ENCODE measurements at places on chromosomes 6 and 20. TPM values are rescaled to one million over a fixed set of nuclear protein-coding genes. Genes with fewer than 3 reads are reported as not detected.

Gene LPA
- total RNA-seq: not detected

Gene KHDRBS2
- total RNA-seq: not detected

Gene PRDM1
- 2.5 TPM for total RNA-seq

Gene RHAG
- 0.42 TPM for total RNA-seq

Gene HNF4A
- 0.63 TPM for total RNA-seq

Gene KCNQ2
- total RNA-seq: 0.11 TPM

Gene ACSS1
- 75.3 TPM for total RNA-seq

- H3K36me3 ChIP-seq: no peaks in the 10 kb centered on the region
- H3K4me1 ChIP-seq: peaks cover 33% of the 10 kb centered on the region
- no peaks in the 10 kb centered on the region for H3K27me3 ChIP-seq
Measured at GRCh38 chr20:50226093-50226974, 35.7 kb downstream of the CEBPB start.

- H3K36me3 ChIP-seq: no peaks in the 10 kb centered on the region
- H3K4me1 ChIP-seq: peaks cover 48% of the 10 kb centered on the region
- no peaks in the 10 kb centered on the region for H3K27me3 ChIP-seq
- no peak for DNase-seq
- H3K27ac ChIP-seq: peak overlapping the region; percentile 91
Measured at GRCh38 chr20:10433014-10433622, 904 bp downstream of the MKKS start.

DNA sequence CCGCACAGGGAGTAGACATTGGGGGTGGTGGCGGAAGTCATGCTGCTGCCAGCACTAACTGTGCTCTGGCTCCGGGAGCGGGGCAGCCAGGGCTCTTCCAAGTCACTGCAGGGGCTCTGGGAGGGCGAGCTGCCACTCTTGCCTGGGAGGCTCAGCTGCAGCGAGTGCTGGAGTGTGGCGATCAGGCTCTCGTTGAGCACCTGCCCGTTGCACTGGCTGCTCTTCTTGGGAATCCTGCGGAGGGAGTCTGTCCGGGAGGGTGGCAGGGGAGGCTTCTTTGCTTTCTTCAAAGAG is 28.0 kb downstream of the HEBP2 start:
- H3K27ac ChIP-seq: no peak overlapping the region
- peaks cover 21% of the 10 kb centered on the region for H3K4me1 ChIP-seq
- H3K36me3 ChIP-seq: peaks cover 17% of the 10 kb centered on the region
- no peak overlapping the region for H3K4me3 ChIP-seq

GRCh38 chr6:160132776-160133338 is 11.2 kb downstream of the SLC22A1 start:
- no peak for DNase-seq
- H3K27me3 ChIP-seq: no peaks in the 10 kb centered on the region

GRCh38 chr20:57092900-57093530 is 173.4 kb downstream of the BMP7 start:
- H3K36me3 ChIP-seq: no peaks in the 10 kb centered on the region
- H3K4me1 ChIP-seq: no peaks in the 10 kb centered on the region
- no peak for DNase-seq
- H3K27me3 ChIP-seq: no peaks in the 10 kb centered on the region
- H3K27ac ChIP-seq: no peak overlapping the region
- H3K4me3 ChIP-seq: no peak overlapping the region

GRCh38 chr20:33820362-33820761 is 9.2 kb downstream of the CHMP4B start:
- peaks cover 83% of the 10 kb centered on the region for H3K4me1 ChIP-seq
- no peak for DNase-seq

DNA sequence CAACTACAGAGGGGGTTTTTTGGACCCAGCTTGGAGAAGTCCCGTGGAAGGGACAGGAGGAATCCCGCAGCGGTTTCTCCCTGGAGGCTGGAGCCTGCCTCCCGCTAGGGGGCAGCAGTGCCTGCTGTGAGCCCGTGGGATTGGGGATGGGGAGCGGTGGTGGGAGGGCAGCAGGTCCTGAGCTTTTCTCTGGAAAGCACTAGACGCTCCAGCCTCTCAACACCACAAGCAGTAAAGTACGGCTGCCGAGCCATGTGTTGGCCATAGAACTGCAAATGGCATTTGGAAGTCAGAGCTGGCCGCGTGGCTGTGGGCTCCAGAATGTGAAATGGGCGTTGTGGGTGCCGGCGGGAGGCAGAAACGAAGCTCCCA is 47.8 kb downstream of the GMPR start:
- no peaks in the 10 kb centered on the region for H3K27me3 ChIP-seq
- H3K4me3 ChIP-seq: no peak overlapping the region
- no peaks in the 10 kb centered on the region for H3K4me1 ChIP-seq

DNA sequence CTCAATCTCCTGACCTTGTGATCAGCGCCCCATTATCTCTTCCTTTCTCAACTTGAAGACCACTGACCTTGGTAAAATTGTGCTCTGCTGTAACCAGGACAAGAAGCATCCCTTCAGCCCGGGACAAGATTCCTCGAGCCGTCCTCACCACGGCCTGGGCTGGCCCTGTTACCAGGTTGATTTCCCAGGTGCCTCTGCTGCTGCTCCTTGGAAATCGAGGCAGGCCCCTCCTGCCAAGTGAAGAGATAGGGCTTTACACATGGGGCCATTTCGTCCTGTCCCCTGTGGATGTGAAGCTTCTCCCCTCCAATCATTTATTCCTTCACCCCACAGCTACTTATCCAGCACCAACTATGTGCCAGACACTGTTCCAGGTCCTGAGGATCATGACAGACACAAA is 21.5 kb downstream of the RAB44 start:
- H3K27ac ChIP-seq: no peak overlapping the region
- DNase-seq: no peak
- no peaks in the 10 kb centered on the region for H3K36me3 ChIP-seq
- H3K4me1 ChIP-seq: no peaks in the 10 kb centered on the region

GRCh38 chr6:87049779-87050178 is 45.1 kb downstream of the CGA start:
- no peak for DNase-seq
- H3K36me3 ChIP-seq: no peaks in the 10 kb centered on the region
- no peaks in the 10 kb centered on the region for H3K4me1 ChIP-seq
- H3K4me3 ChIP-seq: no peak overlapping the region

DNA sequence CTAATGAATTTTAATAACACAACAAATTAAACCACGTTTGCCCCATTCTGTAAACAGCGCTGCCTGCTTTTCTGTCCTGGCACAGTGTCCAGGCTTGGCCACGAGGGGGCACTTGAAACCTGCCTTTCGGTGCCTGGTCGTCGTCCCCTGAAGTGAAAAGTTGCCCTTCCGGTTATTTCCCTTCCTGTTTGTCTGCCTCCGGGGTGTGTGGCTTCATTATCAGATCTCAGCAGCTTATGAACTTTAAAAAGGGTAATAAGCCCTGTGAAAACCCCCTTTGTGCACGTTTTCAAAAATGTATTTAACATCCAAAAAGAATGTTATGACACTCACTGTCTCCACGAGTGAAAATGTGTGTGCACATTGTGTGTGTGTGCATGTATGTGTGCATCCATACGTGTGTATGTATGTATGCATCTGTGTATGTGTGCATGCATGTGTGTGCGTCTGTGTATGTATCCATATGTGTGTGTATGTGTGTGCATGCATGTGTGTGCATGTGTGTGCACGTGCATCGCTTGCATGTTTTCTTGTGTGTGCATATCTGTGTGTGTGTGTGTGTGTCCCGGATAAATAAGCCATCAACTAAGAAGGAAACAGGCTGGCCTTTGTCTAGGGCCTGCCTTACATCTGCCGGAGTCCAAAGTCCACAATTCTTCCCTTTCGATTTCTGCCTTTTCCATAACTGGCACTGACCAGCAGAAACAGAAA is 358.4 kb downstream of the THBS2 start:
- H3K36me3 ChIP-seq: no peaks in the 10 kb centered on the region
- H3K27me3 ChIP-seq: no peaks in the 10 kb centered on the region
- no peak overlapping the region for H3K27ac ChIP-seq
- peaks cover 34% of the 10 kb centered on the region for H3K4me1 ChIP-seq
- peak overlapping the region; percentile 22 for H3K4me3 ChIP-seq

- DNase-seq: no peak
- no peak overlapping the region for H3K4me3 ChIP-seq
- peaks cover 3% of the 10 kb centered on the region for H3K4me1 ChIP-seq
- H3K27ac ChIP-seq: no peak overlapping the region
- H3K36me3 ChIP-seq: no peaks in the 10 kb centered on the region
- H3K27me3 ChIP-seq: no peaks in the 10 kb centered on the region
Measured at GRCh38 chr20:53957451-53958172, 112.8 kb downstream of the BCAS1 start.

- no peak for DNase-seq
- H3K27me3 ChIP-seq: no peaks in the 10 kb centered on the region
- H3K4me1 ChIP-seq: no peaks in the 10 kb centered on the region
- H3K36me3 ChIP-seq: peaks cover 3% of the 10 kb centered on the region
- H3K27ac ChIP-seq: no peak overlapping the region
- H3K4me3 ChIP-seq: no peak overlapping the region
Measured at GRCh38 chr6:108883172-108883571, 35.0 kb downstream of the ARMC2 start.

- H3K36me3 ChIP-seq: no peaks in the 10 kb centered on the region
- no peak overlapping the region for H3K27ac ChIP-seq
- H3K4me3 ChIP-seq: no peak overlapping the region
- H3K27me3 ChIP-seq: no peaks in the 10 kb centered on the region
- no peak for DNase-seq
Measured at GRCh38 chr6:151385177-151385576, 6.2 kb downstream of the ZBTB2 start.
